ENCODE measurements at places on chromosomes 12 and 14.

DNA sequence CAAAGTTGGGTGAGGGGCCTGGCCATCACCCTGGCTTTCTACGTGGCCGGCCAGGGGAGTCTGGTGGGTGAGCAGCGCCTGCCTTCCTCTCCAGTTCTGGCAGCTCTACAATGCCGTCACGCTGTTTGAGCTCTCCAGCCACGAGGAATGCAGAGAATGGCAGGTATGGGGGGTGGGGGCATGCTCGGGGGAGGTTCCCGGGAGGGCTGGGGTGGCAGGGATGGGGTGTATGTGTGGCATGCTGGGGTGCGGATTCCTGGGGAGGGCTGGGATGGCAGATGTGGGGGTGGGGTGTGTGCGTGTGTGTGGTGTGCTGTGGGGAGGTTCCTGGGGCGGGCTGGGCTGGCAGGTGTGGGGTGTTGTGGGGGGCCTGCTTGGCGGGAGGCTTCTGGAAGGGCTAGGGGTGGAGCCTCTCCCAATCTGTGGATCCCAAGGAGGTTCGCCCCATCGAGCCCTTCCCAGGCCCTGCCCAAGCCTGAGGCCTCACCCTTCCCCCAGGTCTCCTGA, 18.5 kb downstream of the RHOF start:
- no peak for DNase-seq

DNA sequence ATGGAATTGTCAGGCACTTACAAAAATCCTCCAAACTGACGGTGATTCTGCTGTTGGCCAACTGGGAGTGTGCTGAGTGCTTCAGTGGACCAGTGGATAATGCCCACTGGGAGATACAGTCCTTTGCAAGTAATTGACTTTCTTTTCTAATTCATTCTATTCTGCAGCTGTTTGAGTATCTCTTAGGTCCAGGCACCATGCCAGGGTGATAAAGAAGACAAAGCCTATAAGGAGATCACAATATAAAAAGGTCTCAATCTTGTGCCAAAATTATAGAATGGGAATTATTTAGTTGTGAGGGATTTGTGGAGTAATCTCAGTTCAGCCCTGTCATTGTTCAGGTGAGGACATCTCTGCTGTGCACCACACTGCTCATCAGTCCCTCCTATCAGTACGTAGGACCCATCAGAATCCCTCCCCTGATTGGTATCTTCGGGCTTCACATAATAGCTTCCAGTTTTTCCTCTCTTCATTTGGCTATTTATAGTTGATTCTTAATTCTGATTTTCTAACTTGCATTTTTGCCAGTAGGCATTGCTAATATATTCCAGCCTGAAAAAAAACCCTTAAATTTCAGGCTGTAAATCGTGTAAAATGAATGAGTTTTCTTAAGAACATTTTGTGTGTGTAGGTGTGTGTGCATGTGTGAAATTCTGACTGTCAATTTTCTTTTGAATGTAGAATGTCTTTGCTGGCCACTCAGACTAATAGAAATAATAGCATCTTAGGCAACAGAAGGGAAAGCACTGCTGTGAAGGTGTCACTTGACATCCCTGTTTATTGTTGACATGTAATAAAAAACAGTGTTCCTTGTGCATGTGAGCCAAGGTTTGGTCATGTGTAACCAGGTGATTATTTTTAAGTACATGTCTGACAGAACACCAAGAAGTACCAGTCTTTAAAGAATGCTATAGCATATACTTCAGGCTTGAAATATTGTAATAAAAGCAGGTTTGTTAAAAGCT, 457.6 kb upstream of the RGS6 start:
- no peak for DNase-seq

- no peak for DNase-seq
Observed at GRCh38 chr12:99450036-99450630, 197.4 kb upstream of the GARIN6 start.

DNA sequence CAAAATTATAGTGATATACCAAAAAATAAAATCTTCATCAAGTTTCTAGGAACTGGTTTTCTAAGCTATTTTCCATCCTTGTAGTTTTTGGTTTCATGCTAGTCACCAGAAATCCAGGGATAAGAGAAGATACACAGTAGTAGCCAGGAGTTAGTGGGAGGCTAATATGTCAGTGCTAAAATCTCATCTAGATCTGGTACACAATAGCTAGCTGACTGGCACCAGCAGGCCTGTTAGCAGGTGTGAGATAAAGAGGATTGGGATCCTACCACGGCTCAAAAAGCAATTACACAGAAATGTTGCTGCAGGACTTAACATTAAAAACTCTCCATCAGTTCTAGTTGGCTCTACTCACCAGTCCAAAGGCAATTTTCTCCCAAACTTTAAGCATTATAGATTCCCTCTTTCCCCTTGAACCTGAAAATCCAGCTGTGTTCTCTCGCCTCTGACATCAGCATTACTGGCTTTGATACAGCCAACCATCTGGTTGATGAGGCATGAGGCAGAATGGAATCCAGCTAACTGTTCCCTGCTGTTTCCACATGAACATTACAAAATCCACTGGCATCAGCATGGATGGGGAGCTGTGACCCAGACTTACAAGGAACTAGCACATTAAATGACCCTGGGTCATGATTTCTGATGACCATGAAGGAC, 41.8 kb upstream of the CCDC196 start:
- DNase-seq, result no peak

GRCh38 chr14:71780075-71780474, 152.2 kb upstream of the RGS6 start:
- DNase-seq, result no peak

GRCh38 chr14:77812028-77812427, 12.1 kb downstream of the ADCK1 start:
- DNase-seq, result no peak

DNA sequence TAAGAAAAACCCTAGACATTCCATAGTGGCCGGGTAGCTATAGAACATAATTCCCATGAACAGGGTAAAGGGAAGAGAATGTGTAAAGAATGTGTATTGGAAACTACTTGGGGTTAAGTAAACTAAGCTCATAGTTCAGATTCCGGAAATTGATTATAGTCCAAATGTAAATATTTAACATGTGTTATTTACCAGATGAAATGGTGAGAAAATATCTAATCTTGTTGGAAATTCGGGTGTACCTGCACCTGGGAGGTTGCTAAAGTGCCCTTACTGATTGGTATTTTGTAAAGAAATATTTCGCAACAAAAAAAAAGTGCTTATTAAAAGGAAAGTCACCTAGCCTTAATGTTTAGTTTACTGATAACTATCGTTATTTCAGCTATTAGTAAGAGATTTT, 14.4 kb downstream of the RASSF9 start:
- DNase-seq, result no peak

- DNase-seq, result no peak
Observed at GRCh38 chr12:101599771-101600484, 5.2 kb downstream of the MYBPC1 start.

DNA sequence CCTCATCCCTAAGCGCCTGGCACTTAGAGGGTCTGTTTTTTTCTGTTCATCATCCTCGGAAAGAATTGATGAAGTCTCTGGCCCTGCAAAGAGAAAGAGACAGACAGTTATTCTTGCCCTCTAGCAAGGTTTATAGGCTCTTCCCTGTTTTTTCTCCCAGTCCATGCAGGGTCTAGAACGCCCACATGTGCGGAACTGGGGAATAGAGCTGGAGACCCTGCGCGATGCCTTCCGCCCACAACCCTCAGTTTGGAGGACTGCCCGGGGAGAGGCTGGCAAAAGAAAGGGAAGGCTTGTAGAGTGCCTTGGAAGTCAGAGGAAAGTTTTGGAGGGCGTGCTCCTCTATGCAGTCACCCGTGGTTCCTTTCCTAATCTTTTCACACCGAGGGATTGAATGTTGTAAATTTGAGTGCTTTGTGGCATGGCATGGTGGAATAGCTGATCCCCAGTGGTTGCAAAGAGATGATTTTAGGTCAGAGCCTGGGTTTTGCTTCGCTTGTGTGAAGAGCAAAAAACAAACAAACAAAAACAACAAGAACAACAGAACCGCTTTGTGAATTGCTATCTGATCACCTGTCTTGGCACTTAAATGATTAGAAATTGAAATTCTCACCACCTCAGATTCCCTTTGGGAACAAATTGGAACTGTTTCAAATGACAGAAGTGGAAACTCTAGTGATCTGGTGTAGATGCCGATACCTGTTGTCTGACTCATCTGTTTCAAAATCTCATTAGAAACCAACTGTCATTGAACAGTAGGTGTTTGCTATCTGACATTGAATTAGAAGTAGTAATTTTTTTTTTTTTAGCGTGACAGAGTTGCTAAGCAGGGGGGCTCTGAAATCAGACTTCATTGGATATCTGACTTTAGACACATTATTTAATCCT, 947 bp downstream of the GAS2L3 start:
- DNase-seq, result no peak

GRCh38 chr12:93537769-93538168, 34.7 kb upstream of the SOCS2 start:
- no peak for DNase-seq

DNA sequence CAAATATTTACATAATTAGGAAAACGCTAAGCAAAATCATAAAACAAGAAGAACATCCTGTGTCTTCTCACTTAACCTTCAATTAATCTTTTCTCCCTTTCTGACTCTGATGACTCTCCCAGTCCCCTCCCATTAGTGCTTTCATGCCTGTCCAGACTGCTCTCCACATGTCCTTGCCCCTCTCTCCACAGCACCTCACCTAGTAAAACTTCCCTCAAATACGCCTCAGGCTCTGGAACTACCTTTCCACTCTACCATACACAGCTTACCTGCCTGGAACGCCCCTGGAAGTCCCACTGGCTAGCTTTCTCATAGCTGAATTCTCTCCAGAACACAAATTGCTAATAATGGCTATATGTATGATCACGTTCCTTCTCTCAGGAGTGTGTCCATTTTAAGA, 44.7 kb downstream of the SLC5A8 start:
- DNase-seq, result no peak

DNA sequence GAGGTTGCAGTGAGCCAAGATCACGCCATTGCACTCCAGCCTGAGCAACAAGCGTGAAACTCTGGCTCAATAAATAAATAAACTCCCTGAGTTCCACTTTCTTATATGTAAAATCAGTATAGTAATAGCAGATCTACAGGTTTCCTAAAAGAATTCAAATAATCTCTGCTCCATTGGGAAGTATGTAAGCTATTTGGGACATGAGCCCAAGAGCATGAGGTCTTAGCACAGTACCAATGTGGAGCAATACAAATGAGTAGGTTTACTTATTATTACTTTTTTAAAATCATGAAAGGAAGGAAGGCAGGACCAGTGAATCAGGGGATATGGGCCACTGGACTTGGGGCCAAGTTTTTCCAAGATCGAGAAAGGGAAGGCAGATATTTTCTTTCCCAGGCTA, 216.9 kb upstream of the DIO2 start:
- DNase-seq, result no peak

DNA sequence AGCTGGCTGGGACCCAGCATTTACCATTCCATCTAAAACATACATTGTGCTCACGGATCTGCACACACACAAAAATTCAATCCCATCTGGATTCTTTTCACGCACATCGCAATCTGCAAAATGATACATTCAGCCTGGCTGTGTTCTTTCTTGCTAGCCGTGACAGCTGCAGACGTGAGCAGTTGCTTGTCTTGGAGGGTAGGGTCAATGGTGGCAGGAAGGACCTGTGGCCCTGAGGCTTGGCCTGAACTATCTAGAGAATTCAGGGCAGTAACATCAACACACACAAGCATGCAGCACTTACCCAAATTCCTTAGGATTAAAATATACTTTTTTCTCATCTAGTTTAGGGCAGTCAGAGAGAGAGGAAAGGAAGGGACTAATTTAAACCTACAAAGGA, 72.0 kb downstream of the DICER1 start:
- no peak for DNase-seq

- DNase-seq, result no peak
Observed at GRCh38 chr14:34863844-34864243, 11.3 kb downstream of the BAZ1A start.

- no peak for DNase-seq
Observed at GRCh38 chr12:139585-139984, 73.0 kb downstream of the IQSEC3 start.

- no peak for DNase-seq
Observed at GRCh38 chr14:91294153-91294552, 49.6 kb upstream of the GPR68 start.

- no peak for DNase-seq
Observed at GRCh38 chr12:27284751-27285150, 40.7 kb downstream of the STK38L start.

GRCh38 chr12:109264095-109264942, 44.8 kb downstream of the FOXN4 start:
- DNase-seq, result no peak

DNA sequence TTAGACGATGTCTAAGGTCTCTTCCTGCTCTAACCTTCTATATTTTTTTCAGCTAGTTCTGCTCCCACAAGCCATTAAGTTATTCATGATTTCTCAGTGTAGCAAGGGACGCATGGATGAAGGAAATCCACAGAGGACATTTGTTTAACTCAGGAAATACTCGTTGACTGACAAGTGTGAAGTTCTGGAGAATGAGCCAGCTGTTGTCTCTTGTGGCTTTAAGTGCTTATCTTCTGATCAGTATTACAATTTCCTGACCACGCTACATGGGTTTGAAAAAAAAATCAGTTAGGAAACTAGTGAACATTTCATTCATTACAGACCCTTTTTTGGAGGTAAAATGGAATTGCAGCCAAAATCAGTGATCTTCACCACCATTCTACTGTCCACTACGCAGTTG, 53.1 kb downstream of the GUCY2C start:
- DNase-seq, result no peak

GRCh38 chr12:89523843-89524540, 604 bp downstream of the GALNT4 start:
- DNase-seq, result no peak
